ENCODE measurements at places on chromosomes 2 and 18.

- DNase-seq = no peak
These were observed 156.2 kb downstream of the DDX1 start for GRCh38 chr2:15747603-15748471.

- DNase-seq = no peak
These were observed 54.6 kb downstream of the ANKRD44 start for GRCh38 chr2:197256021-197256420.

DNA sequence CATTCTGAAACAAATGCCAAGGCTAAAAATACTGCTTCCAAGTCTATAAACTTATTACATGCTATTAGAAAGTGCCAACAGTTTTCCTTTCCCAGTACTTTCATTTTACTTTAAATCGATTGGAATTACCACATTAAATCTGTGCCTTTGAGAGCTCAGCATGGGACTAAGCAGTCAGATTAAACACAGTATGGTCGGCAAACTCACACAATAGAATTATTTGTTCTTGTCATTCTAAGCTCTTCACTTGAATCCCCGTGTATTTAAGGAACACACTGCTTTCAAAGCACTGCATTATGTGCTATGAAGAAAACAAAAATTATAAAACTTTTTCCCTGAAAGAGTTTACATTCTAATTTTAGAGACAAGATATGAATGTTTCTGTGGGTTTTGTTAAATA is 444.4 kb upstream of the SLC39A10 start:
- no peak for DNase-seq

DNA sequence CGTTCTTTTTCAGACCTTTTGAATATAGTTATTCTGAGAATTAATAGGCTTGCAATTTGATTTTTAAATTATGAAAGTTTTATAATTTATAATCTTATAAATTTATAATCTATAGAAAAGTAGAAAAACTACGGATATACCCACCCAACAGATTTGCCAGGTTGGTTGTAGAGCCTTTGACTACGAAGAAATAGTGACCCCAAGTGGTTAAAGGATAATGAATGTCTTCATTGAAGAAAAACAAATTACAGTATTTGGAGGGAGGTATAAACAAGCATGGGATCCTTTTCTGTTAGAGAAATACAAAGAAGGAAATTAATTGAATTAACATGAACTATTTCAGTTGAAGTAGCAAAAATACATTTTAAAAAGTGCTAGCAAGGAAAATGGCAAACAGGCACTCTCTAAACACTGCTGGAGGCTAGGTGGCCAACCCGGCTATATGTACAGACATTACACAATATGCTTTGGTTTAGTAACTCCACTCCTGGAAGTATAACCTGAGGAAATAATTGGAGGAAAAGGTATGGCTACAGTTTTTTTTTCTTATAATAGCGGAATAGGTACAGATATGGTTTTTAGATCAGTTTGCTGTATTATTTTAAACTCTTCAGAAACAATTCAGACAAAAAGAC is 110.9 kb downstream of the MIB1 start:
- no peak for DNase-seq

- no peak for DNase-seq
These were observed 16.8 kb upstream of the SMAD4 start for GRCh38 chr18:51013259-51013658.

DNA sequence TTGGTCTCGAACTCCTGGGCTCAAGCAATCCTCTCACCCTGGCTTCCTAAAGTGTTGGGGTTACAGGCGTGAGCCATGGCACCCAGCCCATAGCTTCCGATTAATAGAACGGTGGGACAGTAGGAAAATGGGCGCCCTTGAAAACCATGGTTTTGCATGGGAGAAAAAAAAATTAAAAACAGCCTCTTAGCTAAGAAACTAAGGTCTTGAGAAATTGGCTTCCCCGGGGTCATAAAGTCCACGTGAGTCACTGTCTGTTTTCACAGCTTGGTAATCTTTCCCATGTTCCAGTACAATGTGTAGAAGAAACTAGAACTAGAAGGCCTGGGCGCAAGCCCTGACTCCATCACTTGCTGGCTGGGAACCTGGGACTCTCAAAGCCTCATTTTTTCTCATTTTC is 20.7 kb downstream of the B3GNT2 start:
- no peak for DNase-seq

DNA sequence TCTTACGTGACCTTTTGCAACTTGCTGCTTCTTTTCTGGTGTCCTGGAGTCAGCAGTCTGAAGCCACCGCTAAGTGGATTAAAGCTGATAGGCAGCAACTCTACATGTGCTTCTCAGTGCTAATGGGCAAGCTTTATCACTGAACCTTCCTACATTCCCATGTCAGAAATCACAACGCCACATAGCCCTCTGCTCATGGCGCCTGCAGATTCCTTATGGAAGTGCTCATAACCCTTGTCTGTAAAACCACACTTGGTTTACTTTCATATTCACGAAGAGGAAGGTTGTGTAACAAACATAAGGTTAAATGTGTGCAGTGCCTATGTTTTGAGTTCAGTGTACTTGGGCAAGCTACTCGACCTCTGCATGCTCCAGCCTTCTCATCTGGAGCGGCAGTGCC is 319.8 kb downstream of the FBXO15 start:
- no peak for DNase-seq

GRCh38 chr2:70643715-70644114 is 90.1 kb upstream of the TGFA start:
- no peak for DNase-seq

DNA sequence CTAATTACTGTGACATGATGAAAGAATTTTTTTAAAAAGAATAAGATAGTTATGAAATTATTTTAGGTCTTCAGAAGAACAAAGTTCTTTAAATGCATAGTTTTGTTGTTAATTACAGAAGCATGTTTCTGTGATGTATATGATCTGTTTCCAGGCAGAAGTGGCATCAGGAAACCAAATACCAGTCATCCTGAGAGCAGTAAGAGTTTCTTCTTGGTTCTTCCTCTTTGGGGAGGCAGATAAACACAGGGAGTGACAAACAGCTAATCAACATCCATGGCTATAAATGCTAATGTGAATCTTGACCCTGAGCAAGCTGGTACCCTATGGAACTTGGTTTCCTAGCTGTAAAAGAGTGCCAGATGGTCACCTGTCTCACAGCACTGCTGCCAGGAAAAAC is 29.2 kb downstream of the WIPF1 start:
- no peak for DNase-seq

DNA sequence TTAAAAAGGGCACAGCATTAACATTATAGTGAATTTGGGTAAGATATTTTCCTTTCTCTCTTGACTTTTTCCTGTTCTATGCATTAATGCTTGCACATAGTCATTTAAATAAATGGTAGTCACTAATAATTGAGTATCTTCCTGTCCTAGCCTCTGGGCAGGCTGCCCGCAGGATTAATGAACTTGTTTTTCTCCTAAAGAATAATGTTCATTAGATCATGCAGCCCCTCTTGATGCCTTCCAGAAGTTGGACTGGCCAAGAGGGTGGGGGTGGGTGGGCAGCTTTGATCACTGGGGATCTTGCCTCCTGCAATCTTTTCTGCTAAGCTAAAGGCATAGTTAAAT is 514.5 kb upstream of the CDH2 start:
- no peak for DNase-seq

GRCh38 chr2:149908726-149909683 is 321.4 kb upstream of the MMADHC start:
- DNase-seq = peak; percentile 38

DNA sequence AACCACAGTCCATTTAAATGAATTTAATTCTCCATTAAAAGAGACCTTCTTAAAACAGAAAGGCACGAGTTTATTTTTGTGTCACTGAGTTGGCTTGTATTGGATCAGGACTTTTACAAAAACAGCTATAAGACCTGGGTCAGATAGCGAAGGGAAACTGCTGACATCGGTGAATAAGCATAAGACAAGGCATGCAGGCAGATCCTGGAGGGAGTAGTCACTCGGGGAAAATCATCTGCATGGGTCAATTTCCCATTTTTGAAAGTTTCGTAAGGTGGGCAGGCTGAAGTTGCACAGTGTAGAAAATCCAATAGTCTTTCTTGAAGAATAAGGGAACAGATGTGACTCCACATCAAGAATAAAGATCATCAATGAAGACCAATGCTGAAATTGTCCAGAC is 12.9 kb downstream of the IL36B start:
- no peak for DNase-seq

GRCh38 chr18:58645398-58645797 is 16.5 kb upstream of the ALPK2 start:
- no peak for DNase-seq

GRCh38 chr2:239117831-239118230 is 269.9 kb downstream of the TWIST2 start:
- DNase-seq = no peak

GRCh38 chr2:120722568-120723421 is 12.9 kb upstream of the GLI2 start:
- DNase-seq = peak; percentile 22

DNA sequence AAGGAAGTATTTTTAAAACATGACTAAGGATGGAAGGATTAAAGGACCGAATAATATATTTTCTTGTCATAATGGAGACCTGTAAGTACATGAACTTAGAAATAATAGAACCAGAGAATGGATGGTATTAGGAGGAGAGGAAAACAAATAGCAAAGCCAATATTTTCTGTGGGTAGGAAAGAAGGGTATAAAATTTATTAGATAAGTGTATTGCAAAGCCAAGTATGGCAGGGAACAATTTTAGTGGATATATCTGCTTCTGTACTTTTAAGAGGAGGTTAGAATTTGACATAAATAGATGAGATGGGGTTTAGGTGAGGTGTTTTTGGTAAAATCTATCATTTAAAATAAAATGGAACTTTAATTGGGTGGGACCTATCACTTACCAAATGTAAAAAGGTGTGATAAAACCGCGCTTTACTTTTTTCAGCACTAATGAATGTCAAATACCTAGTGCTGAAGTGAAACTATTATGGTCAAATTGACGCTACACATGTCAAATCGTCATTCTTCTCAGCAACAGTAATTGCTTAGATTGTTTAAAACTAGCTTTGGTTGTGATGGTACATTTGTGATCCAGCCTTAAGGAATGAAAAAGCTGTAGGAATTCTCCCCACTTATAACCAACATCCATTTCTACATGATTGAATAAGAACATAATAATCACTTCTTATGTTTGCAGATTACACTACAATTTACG is 78.1 kb upstream of the ZEB2 start:
- no peak for DNase-seq

DNA sequence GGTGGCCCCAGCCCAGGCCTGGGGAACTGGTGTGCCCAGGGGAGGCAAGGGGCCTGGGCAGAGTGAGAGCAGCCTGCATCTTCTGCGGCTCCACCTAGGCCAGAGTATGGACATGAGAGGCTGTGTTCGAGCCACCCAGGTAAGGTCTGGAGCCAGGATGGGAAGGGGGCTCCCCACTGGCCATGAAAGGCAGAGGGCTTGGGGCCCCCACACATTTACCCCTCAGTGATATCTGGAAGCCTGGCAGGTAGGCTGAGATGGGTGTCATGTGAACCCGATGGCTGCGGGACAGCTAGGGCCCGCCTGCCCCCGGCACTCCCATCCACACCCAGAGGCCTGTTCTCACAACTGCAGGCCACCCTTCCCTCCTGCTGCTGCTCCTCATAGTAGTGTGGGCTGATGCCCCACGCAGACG is 13.2 kb downstream of the ADRA2B start:
- DNase-seq = no peak

GRCh38 chr2:203637471-203638167 is 68.8 kb upstream of the CD28 start:
- DNase-seq = peak; percentile 32

- no peak for DNase-seq
These were observed 103.3 kb upstream of the EPHA4 start for GRCh38 chr2:221675201-221675908.

DNA sequence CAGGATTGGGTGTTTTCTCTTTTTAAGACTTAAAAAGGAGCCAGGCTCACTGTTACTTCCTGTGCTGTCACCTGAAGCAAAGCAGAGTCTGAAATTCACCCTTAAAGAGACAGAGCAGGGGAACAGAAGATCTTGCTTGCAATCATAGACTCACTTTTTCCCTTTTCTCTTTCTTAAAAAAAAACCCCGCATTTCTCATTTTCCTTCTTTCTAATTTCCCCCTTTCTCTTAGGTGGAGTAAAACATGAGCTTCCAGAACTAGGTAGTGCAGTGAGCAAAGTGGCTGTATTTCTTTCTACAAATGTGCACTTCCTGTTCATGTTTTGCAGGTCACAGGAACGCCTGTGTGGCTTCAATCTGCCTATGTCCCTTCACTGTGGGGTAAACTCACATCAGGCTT is 381.2 kb downstream of the LPIN1 start:
- no peak for DNase-seq

DNA sequence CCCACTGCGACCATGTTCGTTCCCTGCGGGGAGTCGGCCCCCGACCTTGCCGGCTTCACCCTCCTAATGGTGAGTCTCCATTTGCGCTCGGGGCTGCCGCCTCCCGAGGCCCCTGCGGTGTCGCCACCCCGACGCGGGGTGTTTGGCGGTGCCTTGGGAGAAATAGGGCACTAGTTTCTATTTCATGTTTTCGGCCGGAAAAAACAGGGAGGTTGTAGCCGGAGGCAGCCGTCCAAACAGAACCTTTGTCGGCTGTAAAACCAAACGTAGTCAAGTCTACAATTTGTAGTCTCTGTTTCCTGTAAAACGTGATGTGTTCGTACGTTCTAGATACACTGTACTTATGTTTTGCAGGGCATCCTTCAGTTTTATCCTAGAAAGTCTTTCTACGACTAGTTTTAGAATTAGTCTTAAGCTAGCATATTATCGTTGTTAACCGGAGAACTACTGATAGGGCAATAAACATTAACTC is 290 bp downstream of the PSMG2 start:
- DNase-seq = no peak

GRCh38 chr2:100778637-100779450 is 41.1 kb upstream of the NPAS2 start:
- DNase-seq = no peak

GRCh38 chr2:188245230-188245629 is 46.4 kb upstream of the GULP1 start:
- no peak for DNase-seq

DNA sequence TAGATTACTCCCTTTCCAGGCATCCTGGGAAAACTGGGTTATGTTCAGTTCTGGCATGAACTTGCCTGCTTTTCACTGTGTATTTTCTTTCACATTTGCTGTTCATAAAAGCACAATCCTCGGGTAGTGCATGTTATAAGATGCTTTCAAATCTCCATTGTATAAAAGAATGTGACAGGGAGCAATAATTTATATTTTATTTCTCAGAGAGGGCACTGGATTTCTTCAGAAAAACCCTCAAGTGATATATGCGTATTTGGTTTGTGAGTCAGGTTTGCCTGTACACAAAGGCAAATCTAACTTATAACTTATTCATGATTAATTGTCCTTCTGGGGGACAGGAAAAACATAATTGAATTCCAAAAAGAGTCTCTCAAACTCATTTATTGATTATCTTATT is 440.7 kb upstream of the MMADHC start:
- no peak for DNase-seq

GRCh38 chr2:128623776-128624761 is 305.4 kb upstream of the HS6ST1 start:
- peak; percentile 72 for DNase-seq

DNA sequence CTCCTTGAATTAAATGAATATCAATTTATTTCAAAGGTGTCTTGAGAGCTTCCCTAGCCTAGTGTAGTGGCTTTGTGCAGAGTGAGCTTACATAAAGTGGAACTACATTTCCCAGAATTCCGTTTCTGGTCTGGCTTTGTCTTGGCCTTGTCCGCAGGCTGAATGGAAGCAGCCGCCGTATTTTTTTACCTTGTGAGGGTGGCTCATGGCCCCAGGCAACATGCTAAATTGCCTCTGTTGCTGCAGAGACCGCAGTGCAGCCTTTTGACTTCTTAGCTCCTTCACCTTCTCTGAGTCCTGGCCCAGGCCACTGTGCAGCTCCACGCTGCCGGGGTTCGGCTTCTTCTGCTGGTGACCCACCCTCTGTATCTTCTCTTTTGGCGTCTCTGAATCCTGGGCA is 114.8 kb upstream of the SLC38A11 start:
- no peak for DNase-seq

GRCh38 chr18:10047237-10047636 is 133.4 kb downstream of the VAPA start:
- DNase-seq = no peak
